Stimulated activated CD4-positive, alpha-beta T cell treated with anti-CD3 and anti-CD28 coated beads, Interleukin-1b, Interleukin-23, amount 100 ng/mL, for 24 hours (primary cell): ENCODE measurements at places on chromosomes 12 and 14.
A peak's percentile ranks its signal among the peaks of the same experiment; 100 is the strongest.

- DNase-seq, result no peak
These were observed 65.1 kb upstream of the GPATCH2L start for GRCh38 chr14:76086636-76087035.

GRCh38 chr12:118237052-118237665, 101.2 kb downstream of the PEBP1 start:
- no peak for DNase-seq

GRCh38 chr14:21106176-21106497, 5.3 kb downstream of the TMEM253 start:
- DNase-seq, result no peak

- DNase-seq, result no peak
These were observed 80.2 kb downstream of the TMCC3 start for GRCh38 chr12:94570161-94570560.

DNA sequence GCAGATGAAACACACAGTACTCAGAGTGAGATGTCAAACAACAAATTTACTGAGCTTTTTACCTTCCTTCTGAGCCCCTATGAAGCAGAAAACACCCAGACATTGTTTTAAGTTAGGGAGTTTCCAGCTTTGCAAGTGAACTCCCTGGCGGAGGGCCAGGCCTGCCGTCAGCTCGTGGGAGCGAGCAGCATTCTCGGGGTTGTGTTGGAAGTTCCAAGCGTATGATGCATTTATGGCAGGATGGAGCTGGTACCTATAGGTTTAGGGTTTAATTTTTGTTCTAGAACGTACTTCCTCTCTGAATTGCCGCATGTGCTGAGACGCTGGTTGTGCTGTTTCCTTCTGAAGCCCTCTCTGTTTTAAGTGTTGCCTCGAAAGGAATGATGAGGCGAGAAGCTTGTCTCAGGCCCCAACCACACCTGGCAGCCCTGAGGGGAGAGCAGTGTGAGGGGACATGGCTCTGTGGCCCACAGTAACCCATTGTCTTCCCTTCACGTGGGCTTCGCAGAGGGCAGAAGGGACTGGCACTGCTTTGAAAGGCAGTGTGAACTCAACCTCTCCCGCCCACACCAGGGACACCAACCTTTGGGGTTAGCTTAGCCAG, 76.6 kb downstream of the SSPN start:
- no peak for DNase-seq

- DNase-seq, result no peak
These were observed 10.0 kb upstream of the CNIH1 start for GRCh38 chr14:54451121-54451601.

DNA sequence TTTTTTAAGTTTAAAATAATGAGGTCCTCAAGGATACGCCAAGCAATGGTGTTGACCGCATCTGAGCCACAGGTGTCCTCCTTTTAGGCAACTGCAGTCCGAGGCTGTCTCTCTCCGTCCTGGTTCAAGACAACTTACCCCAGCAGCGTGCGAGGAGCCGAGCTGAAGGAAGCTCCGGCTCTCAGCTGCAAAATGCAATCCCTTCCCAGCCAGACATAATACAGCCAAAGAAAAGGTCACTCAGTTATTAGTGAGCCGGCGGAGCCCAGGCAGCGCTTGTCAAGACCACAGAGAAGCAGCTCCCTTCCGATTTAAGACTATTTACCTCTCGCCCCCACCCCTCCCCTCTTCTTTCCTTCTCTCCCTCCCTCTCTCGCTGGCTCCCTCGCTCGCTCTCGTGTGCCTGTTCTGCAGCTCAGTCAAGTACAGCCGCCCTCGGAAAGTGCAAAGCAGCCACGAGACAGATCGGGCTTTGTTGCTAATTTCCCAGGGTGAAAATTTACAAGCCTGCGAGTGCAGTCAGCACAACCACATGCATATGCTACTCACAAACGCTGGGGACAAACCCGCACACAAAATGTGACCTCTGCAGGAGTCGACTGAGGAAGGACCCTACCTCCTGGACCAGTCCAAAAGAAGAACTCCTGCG, 363 bp upstream of the LMO3 start:
- no peak for DNase-seq

DNA sequence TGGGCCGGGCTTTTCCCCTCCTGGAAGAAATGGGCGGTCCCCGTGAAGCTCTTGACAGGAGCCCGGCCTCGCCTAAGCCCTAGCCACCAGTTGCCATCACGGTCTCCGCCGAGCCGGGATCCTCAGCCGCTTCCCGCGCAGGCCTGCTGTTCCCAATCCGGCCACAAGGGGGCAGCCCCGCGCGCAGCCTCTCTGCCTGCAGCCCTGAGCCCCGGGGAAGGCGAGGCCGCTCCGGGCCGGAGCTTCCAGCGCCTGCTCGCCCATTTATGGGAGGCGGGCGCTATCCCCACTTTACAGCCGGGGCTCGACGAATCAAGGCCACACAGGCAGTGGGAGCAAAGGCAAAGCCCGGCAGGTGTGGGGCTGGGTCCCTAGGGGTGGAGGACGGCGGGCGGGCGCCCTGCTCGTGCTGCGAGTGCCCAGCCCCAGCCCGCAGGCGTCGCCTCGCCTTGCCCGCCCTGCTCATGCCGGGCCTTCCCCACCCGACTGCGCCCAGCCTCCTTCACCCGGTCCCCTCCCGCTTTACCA, 61.5 kb downstream of the LGMN start:
- DNase-seq, result peak; percentile 35

- DNase-seq, result no peak
These were observed 23.5 kb downstream of the IFNG-AS1 start for GRCh38 chr12:68012712-68013111.

DNA sequence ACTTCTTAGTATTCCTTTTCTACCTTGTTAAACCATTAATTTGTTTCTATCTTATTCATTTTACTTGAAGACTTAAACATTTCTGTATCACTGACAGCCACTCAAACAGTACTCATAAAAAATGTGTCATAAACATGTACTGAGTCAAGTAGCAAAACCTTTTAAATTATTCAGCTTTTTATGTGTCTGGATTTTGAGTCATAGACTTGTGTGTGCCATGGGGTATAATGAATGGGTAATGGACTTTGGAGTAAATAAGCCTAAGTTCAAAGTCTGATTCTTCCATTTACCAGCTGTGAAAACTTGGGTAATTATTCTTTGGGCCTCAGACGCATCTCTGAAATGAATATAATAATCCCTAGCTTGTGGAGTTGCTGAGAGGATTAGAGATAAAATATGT, 199.0 kb downstream of the RAD51B start:
- DNase-seq, result no peak

DNA sequence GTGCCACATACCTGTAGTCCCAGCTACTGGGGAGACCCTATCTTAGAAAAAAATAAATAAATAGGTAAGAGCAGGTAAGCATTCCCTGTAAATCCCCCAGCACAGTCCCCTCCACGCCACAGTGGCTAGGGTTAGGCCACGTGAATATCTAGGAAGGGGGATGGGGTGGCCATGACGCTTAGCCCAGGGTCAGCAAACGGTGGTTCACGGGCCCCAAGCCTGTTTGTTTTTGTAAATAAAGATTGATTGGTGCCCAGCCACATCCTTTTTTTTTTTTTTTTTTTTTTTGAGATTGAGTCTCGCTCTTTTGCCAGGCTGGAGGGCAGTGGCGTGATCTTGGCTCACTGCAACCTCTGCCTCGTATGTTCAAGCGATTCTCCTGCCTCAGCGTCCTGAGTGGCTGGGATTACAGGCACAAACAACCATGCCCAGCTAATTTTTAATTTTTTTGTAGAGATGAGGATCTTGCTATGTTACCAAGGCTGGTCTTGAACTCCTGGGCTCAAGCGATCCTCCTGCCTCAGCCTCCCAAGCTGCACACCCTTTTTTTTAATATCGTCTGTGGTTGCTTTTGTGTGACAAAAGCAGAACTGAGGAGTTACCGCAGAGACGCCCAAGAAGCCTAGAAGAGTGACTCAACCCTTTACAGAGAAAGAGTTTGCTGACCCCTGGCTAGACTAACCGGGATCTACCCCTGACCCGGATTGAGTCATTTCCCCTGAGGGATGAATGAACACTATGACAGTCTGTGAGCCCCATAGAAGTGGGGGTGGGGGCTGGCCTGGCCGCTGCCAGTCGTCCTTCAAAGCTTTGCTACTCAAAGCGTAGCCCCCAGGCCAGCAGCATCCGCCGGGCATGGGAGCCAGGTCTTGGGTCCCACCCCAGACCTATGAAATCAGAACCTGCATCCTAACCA, 113.7 kb upstream of the NCOR2 start:
- DNase-seq, result no peak

GRCh38 chr14:84708865-84709264, 821.1 kb upstream of the FLRT2 start:
- no peak for DNase-seq

DNA sequence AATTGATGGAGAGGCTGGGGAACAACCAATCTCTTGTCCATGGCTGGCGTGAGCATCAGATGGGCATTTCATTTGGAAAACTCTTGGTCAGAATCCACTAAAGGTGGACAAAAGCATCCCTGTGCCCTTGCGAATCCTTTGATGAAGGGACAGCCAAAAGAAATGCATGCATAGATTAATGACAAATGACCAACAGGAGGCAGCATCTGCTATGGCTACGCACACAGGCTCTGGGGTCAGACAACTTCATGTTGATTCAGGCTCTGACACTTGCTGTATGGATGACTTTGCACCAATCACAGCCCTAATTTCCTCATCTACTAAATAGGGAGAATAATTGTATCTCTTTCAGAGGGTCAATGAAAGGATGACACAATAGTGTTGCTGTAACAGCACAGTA, 117.5 kb downstream of the ASCL4 start:
- DNase-seq, result no peak
